ENCODE measurements at places on chromosomes 16 and 17. TPM values are rescaled to one million over a fixed set of nuclear protein-coding genes. Genes with fewer than 3 reads are reported as not detected.

The KIF1C gene
- 94.7 TPM for total RNA-seq

The NPIPB6 gene
- not detected for total RNA-seq

The FAM222B gene
- total RNA-seq = 3.4 TPM

The SLC4A1 gene
- not detected for total RNA-seq

The NME4 gene
- 42.2 TPM for total RNA-seq

The CDYL2 gene
- 32.3 TPM for total RNA-seq

The FBXW10 gene
- total RNA-seq = under 0.01 TPM

The CD300E gene
- not detected for total RNA-seq

The DHRS7C gene
- total RNA-seq = not detected

The CLDN7 gene
- total RNA-seq = 26.8 TPM

The NUDT21 gene
- total RNA-seq = 135 TPM

The PRSS53 gene
- total RNA-seq = 0.92 TPM

The RDM1 gene
- 0.26 TPM for total RNA-seq

The RASD1 gene
- total RNA-seq = 9.2 TPM

DNA sequence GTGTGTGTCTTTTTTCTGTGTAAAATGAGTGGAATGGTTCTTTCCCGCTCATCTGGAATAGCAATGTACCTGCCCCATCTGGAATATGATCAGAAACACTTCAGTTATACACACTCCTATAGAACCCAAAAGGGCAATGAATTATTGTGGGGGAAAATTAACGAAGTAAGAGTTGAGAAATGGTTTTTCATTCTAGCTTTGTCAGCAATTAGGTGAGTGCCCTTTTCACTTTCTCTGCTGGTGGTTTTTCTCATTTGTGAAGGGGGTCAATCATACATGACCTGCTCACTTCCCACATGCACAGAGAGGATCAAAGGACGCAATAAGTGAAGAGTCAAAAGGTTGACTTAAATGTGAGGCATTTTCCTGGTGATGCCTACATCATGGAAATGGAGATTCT, 168.0 kb downstream of the HS3ST3B1 start:
- DNase-seq = no peak

- no peak for DNase-seq
Observed at GRCh38 chr17:79137015-79137788, 62.6 kb downstream of the ENGASE start.

- DNase-seq = no peak
Observed at GRCh38 chr16:77767211-77767610, 21.2 kb upstream of the VAT1L start.

- no peak for DNase-seq
Observed at GRCh38 chr17:31678431-31678830, 180.6 kb downstream of the COPRS start.

DNA sequence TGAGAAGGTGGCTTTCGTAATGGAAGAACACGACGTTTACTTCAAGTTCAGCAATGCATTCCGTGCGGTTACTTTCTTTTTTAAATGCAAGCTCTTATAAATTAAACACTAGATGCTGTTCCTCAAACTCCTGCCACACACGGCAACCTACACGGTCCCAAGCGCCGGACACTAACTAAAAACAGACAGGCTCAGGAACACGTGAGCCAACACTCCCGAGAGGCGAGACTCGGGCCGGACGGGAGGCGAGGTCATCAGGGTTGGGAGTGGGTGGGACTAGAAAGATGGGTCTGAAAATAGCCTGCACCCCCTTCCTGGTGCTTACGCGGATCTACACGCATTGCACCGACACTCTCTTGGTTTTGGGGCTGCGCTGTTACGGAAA, 6.4 kb downstream of the CLCN7 start:
- no peak for DNase-seq

- no peak for DNase-seq
Observed at GRCh38 chr16:31486045-31486444, 3.1 kb downstream of the SLC5A2 start.

DNA sequence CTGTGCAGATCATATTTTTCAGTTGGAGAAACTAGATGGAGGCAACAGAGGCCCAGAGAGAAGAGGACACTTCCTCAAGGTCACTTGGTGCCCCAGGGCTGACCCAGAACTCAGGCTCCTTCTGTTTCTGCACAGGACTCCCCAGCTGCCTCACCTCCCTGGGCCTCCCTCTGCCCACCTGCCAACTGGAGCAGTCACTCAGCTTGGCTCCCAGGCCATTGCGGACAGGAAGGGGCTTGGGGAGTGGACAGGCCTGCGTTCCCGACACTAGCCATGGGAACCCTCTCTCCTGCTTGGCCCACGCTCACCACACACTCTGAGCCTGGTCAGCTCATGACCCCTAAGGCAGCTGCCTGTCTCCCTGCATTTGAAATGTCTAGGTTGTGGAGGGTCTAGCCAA, 78.1 kb upstream of the BRD7 start:
- no peak for DNase-seq

DNA sequence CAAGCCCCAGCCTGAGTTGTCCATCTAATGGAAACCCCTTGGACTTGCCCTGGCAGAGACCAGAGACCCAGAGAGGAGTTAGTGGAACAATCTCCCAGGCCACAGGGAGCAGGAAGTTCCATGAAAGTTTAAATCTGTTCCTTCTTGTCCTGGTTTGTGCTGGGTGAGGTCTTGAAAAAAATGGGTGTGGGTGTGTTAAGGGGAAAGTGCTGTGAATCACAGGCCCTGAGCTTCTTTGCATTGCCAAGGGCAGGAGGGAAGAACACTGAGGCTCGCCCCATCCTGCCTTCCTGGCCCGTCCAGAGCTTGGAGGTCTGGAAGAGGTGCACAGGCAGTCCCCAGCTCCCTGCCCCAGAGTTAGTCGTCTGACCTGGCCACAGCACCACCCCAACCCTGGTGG, 2.3 kb downstream of the ADORA2B start:
- no peak for DNase-seq

GRCh38 chr17:48100160-48100559, 1.1 kb downstream of the CBX1 start:
- no peak for DNase-seq

DNA sequence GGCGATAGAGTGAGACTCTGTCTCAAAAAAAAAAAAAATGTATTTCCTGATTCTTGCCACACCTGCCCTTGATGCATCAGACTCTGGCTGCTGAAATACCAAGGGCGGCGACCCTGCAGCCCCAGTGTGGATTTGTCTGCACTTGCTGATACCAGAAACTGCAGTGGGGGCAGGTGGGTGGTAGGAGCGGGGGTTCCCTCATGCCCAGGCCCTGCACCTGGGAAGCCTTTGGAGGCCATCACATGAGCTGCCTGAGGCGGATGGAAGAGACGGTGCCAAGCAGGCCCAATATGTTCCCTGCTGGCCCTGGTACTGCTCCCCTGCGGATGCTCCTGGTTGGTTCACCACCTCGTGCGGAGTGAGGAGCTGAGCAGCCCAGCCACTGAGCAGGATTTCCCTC, 50.6 kb downstream of the MARF1 start:
- DNase-seq = no peak

- DNase-seq = no peak
Observed at GRCh38 chr16:64736857-64737256, 385.0 kb downstream of the CDH11 start.

GRCh38 chr17:31580316-31580705, 188.8 kb downstream of the RAB11FIP4 start:
- DNase-seq = no peak

GRCh38 chr17:9658593-9659211, 13.4 kb downstream of the USP43 start:
- DNase-seq = no peak

GRCh38 chr16:57157533-57157932, 28.3 kb downstream of the PSME3IP1 start:
- no peak for DNase-seq

DNA sequence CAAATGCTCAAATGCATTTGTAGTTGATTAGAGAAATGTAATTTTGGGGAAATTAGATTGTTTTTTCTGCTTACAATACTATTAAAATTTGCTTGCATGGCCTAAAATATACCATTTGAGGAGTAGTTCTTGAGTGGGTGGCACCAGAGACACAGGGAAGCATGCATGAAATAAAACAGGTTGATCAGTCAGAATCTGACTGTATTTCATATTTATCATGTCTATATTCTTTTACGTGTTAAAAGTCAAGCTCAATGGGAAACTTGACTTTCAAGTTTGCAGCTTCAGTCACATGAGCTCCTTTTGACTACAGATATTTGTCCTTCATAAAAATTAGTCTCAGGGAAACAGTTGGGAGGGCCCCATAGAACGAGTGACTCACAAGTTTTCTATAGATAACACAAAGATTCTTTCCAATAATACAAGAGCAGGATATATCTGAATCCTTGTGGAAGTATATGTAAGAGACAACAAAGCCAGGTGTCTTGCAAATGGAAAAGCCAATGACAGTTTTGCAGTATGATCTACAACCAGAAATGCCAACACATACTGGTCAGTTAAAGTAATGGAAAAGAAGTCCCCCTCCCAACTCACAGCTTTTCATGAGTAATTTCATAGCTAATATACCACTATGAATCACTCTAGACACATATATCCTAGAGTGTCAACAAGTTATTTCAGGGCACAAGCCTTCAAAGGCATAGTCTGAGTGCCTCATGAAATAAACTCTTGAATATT, 42.2 kb upstream of the CORO6 start:
- no peak for DNase-seq

DNA sequence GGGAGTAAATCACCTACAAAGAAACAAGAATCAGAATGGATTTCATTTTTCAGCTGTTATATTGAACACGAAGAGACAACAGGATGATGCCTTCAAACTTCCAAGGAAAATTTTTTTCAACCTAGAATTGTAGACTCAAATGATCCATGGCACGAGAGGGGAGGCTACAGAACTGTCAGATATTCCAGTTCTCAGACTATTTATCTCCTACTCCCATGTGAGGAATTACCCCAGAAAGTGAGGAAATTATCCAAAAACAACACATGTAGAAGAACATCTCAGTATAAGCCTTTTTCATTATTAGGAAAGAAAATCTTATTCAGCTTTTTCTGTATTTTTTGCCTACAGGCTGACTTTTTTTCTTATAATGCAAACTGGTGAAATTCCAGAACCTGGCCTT, 5.5 kb upstream of the ASGR2 start:
- DNase-seq = no peak

- peak; percentile 73 for DNase-seq
Observed at GRCh38 chr17:67374329-67375053, 2.6 kb upstream of the PITPNC1 start.

DNA sequence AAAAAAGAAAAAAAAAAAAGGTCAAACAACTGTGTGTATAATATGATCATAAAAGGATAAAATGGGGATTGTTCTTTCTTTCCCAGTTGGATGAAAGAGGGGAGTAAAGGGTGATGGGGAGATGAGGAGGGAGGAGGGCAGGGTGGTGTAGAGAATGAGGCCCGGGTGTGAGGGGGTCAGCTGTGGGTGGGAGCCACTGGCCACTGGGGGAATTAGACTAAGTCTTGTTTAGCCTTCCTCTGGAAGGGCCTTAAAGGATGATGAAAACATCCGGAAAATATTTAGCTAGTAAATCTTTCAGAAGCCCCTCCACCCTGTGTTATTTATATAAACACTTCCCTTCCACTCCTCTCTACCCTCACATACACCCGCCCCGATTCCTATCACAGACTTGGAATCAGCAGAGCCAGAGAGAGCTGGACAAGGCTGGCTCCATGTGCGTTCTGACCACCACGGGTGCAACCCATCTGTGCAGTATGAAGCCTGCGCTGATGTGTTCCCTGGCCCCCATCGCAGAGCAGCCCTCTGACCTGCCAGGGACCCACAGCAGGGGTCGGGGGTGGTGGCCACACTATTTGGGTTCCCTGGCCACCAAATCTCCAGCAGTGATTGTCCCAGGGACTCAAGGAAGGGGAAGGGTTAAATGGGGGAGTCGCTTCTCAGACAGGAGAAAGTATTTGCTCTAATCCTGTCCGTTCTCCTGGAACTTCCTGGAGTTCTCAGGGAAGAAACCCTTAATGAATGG, 72.7 kb downstream of the GAS7 start:
- DNase-seq = no peak

DNA sequence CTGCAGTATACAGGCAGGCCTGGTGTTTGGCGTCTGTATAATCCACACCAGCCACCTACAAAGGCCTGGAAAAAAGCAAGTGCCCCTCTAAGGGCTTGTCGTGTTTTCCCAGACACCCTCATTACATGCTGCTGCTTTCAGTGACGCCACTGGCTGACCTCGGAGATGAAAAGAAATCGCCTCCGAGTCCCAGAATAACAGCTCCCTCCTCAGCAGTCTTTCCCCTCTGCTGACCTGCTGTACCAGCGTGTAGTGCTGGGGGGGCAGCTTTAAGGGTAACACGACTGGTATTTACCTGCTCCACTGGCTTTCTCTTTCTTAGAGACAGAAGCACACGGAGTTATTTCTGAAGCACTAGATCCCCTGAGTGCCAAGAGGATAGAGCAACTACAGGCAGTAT, 296.8 kb downstream of the GRIN2A start:
- no peak for DNase-seq

- DNase-seq = no peak
Observed at GRCh38 chr17:7380321-7380720, 568 bp upstream of the TNK1 start.

DNA sequence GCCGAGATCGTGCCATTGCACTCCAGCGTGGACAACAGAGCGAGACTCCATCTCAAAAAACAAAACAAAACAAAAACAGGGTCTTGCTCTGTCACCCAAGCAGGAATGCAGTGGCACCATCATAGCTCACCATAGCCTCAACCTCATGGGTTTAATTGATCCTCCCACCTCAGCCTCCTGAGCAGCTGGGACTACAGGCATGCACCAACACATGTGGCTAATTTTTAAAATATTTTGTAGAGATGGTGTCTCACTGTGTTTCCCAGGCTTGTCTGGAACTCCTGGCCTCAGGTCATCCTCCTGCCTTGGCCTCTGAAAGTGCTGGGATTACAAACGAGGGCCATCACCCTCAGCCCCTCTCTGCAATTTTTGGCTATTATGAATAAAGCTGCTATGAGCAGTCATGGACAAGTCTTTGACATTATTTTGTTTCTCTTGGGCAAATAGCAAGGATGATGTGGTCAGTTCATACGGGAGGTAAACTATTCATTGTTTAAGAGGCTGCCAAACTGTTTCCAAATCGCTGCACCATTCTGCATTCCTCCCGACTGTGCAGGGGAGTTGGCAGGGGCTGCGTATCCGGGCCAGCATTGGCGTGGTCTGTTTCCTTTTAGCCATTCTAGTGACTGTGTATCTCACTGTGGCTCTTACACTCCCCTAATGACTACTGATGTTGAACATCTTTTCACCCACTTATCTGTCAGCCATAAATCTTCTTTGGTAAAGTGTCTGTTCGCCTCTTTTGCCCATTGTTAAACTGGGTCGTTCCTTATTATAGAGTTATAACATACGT, 21.1 kb downstream of the EIF4A3 start:
- no peak for DNase-seq

DNA sequence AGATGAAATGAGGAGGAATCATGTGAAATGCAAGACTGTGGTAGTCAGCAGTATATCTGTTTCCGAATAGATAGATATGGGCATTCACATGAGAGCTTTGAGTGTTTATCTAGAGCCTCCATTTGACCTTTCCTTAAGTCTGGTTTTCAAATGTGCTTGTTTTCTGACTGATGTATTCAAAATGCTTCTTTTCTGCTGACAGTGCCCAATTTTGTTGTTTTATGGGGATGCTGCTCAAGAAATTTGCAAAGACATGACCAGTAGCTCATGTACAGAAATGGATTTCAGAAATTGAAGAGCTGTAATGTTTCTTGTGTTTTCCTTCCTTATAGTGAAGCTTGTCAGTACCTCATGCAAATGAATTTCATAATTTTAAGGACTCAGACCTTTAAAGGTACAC, 903.4 kb upstream of the CDH8 start:
- DNase-seq = no peak

GRCh38 chr17:42608305-42609181, 631 bp downstream of the RETREG3 start:
- no peak for DNase-seq

All from pulmonary artery endothelial cell (primary cell).